Urinary bladder (tissue), 4 donors: ENCODE measurements at places on chromosomes 6 and 20. TPM values are rescaled to one million over a fixed set of nuclear protein-coding genes. Genes with fewer than 3 reads are reported as not detected.

The TENT5A gene
- total RNA-seq, result 154 TPM

The GPX5 gene
- total RNA-seq, result not detected

The RSPH4A gene
- 0.90 TPM for total RNA-seq

The LINC00237 gene
- not detected for total RNA-seq

The PDYN gene
- not detected for total RNA-seq

The C20orf144 gene
- not detected for total RNA-seq

The OR2H2 gene
- not detected for total RNA-seq

The FOXS1 gene
- total RNA-seq, result 4.7 TPM
